ENCODE measurements at places on chromosomes 5 and 9.

DNA sequence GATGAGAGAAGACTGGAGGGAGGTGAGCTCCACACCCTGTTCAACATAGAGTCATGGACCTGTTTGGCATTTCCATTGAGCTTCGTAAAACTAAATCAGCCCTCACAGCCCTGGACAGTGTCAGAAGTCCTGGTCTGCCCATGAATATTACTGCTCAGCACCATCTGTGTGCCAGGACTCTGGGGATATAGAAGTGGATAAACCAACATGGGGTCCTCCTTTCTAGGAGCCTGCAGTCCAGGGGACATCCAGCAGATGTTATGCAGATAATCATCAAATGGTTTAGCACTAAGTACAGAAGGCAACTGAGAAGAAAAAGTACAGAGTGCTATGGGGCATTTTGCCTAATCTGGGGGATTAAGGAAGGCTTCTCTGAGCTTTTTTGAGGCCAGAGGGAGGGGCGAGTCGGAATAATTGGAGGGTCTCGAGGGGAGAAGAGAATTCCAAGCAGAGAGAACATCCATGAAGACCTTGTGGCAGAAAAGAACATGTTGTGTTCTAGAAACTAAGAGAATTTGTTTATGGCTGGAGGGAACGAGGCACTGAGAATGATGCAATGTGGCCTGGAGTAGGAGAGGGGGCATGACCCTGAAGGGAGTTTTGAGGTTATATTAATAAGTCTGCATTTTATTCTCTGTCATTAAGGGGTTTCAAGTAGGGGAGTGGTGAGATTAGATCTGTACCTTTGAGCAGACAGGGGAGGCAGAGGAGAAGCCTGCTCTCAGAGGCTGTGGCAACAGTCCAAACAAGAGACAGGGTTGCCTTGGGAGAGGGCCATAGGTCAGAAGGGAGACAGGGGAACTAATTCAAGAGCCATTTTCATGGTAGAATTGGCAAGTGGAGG, 63.5 kb upstream of the SLC2A8 start:
- DNase-seq = no peak

DNA sequence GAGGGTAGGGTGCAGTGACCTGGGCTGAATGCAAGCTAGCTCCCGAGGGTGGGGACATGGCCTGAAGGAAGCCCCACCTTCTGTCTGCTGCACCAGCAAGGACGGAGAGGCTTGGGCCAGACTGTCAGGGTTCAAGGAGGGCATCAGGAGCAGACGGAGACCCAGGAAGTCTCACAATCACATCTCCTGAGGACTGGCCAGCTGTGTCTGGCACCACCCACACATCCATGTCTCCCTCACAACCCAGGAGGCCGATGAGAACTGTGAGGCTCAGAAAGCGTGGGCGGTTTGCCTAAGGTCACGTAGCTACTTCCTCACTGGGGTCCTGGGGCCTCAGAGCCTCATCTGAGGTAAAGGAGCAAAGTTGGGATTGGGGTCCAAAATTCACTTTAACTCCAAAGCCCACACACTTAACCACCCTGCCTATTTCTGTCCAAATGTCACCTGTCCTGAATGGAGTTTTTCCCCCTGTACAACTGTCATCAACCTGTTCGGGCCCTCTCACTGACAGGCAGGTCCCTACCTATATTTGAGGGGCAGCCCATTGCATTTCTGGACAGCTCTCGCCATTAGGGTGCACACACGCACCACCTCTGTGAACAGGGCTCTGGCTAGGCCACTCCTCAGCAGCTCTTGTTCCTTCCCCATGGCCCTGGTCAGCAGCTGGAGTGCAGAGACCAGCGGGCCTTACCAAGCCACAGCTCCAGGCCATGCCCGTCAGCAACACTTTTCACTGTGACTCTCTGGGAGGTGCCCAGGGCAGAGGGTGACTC, 3.4 kb downstream of the IL13 start:
- DNase-seq = no peak

- no peak for DNase-seq
These were observed 24.0 kb downstream of the MYO10 start for GRCh38 chr5:16912080-16912479.

DNA sequence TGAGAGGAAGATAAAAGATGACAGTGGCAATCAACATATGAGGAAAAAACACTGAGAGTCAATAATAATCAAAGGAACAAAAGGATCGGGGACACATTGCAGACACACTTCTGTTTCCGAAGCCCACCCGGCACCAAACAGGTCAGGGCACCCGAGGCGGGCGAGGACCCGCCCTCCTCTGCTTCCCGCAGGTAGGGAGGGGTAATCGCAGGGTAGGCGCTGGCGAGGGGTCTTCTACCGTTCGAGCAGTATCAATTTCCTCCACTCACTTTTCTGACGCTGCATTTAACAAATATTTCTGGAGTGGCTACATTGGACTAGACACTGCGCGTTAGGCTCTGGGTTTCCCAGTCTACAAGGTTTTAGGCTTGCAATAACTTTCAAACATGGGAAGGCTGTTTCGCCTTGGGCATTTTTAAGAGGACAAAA, 1.3 kb downstream of the TXN start:
- no peak for DNase-seq

- no peak for DNase-seq
These were observed 411.2 kb upstream of the IRX4 start for GRCh38 chr5:2293906-2294305.
